CD4-positive, alpha-beta T cell treated with Interleukin-2 at 100 ng/mL for 4 hours (primary cell): ENCODE measurements at places on chromosomes 13 and 19.

DNA sequence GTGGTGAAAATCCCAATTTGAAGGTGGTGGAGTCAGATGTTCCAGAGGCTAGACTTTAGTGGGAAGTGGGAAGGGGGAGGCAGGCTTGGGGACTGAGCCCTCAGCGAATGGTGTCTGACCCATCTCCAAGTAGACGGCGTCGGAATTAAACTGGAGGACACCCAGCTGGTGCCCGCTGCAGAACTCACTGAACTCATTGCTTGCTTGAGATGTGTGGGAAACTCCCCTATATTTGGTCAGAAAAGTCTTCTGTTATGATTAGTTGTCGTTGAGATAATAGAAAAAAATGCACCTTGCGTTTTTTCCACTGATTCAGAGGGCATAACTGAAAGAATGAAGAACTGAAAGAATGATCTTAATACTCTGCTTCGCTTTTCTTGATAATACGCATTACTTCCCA lies 871 bp upstream of the ZNF583 start:
- no peak for DNase-seq

DNA sequence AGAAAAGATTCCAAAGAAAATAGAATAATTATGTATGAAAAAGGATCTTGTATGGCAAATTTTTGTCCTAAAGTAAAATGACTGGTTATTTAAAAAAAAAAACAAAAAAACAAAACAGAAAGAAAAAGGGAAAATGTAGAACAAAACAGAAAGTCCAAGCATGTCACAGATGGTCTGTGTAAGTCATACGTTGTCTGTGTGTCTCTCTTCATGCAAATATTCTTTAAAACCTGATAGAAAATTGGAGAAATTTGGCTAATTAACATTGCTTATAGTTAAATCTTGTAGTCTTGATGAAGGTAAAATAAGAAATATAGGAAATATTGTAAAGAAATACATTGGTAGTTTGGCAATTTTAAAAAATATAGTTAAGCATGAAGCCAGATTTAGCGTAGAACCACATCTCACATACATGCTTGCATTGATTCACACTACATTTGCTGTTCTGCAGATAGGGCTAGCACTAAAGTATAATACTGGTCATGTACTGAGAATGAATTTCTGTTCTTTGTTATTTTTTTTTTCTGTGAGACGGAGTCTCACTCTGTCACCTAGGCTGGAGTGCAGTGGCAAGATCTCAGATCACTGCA lies 58.4 kb downstream of the SPRYD7 start:
- no peak for DNase-seq

- DNase-seq, result no peak
Measured at GRCh38 chr13:33467556-33467955, 182.0 kb upstream of the STARD13 start.

GRCh38 chr13:26280822-26281221 lies 26.9 kb downstream of the CDK8 start:
- no peak for DNase-seq

- no peak for DNase-seq
Measured at GRCh38 chr19:5083547-5083965, 114.6 kb downstream of the KDM4B start.
